ENCODE measurements at places on chromosomes 7 and 10.

DNA sequence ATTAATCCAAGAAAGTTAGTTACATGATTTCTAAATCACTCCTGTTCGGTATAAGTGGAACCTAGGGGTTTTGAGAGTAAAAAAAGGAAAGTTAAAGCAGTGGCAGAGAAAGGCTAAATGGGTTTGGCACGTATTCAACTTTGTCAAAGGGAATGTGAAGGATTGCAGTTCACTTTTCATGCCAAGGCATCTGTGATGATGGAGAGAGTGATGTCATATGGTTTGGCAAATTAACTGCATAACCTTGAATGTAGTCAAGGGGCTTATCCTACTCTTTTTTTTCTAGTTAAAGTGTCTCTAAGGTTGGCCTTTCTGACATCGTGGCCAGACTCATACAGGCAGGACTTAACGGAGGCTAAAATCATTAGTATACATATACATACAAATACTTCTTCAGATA lies 277.8 kb downstream of the EXOC4 start:
- H3K27ac ChIP-seq = no peak overlapping the region
- no peaks in the 10 kb centered on the region for H3K4me1 ChIP-seq
- H3K27me3 ChIP-seq = no peaks in the 10 kb centered on the region
- H3K4me3 ChIP-seq = no peak overlapping the region

DNA sequence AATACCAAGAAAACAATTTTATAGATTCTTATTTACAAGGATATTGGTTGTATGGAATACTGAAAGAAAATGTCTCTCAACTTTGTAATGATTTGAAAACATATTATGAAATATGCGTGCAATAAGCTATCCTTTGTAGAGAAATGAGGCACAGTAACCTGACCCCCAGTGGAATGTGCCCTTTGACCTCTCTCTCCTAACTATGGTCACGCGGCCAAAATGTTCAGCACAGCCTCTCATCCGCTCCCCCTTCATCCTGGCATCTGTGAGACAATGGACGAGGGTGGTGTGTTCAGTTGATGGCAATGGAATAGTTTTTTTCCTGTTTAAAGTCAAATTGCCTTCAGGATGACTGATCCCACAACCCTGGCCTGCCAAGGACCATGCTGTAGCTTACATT lies 13.3 kb downstream of the BEND7 start:
- no peak for DNase-seq
- peaks cover 2% of the 10 kb centered on the region for H3K27me3 ChIP-seq
- no peak overlapping the region for H3K4me3 ChIP-seq
- no peak overlapping the region for H3K27ac ChIP-seq

- no peak for DNase-seq
- H3K4me1 ChIP-seq = no peaks in the 10 kb centered on the region
- peaks cover 2% of the 10 kb centered on the region for H3K27me3 ChIP-seq
- H3K4me3 ChIP-seq = no peak overlapping the region
Measured at GRCh38 chr10:111357859-111358258, 281.0 kb downstream of the ADRA2A start.

DNA sequence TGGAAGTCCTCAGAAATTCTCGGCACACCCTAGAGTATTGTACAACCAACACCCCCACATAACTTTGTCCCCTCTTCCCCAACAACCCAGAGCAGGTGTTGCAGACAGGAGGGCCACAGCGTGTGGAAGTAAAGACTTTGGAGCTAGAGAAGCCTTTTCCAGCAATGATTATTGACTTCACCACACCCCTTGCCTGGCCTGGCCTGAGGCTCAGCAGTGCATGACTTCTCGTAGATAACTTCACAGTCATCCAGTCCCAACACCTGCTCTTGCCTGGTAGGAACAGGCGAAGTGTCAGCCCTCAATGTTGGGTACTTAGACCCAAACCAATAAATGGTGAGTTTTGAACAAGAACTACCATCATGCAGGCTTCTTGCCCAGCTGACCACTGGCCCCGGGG lies 36.7 kb downstream of the GOT1 start:
- H3K36me3 ChIP-seq = peaks cover 8% of the 10 kb centered on the region
- no peak for DNase-seq
- no peak overlapping the region for H3K27ac ChIP-seq
- no peaks in the 10 kb centered on the region for H3K27me3 ChIP-seq

- no peak overlapping the region for H3K4me3 ChIP-seq
- H3K27ac ChIP-seq = no peak overlapping the region
- H3K27me3 ChIP-seq = no peaks in the 10 kb centered on the region
- H3K4me1 ChIP-seq = no peaks in the 10 kb centered on the region
Measured at GRCh38 chr10:116597543-116597942, 6.8 kb downstream of the PNLIPRP1 start.

GRCh38 chr10:7944537-7944936 lies 110.0 kb upstream of the GATA3 start:
- no peak overlapping the region for H3K4me3 ChIP-seq
- peaks cover 23% of the 10 kb centered on the region for H3K4me1 ChIP-seq
- no peak overlapping the region for H3K27ac ChIP-seq
- no peak for DNase-seq

- no peak overlapping the region for H3K27ac ChIP-seq
- no peaks in the 10 kb centered on the region for H3K27me3 ChIP-seq
Measured at GRCh38 chr10:14700546-14700945, 74.2 kb downstream of the FAM107B start.

DNA sequence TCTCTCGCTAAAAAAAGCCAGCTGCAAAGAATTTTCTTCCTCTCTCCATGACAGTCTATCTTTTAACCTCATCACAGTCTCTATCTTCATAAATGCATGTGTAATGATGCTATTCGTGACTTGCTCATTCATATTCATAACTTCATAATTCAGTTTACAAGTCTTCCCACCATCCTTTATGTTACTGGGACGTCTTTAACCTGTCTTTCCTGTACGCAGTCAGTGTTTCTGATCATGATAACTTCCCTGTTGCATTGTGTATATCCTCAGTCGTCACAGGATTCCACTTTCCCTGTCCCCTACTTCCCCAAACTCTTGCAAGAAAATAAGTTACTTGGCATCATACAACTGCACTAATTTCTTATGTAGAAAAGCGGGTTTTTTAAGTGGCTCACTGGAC lies 165.6 kb upstream of the ASAH2 start:
- no peak overlapping the region for H3K27ac ChIP-seq
- H3K36me3 ChIP-seq = peaks cover 10% of the 10 kb centered on the region
- H3K27me3 ChIP-seq = no peaks in the 10 kb centered on the region
- peaks cover 58% of the 10 kb centered on the region for H3K4me1 ChIP-seq
- no peak for DNase-seq

DNA sequence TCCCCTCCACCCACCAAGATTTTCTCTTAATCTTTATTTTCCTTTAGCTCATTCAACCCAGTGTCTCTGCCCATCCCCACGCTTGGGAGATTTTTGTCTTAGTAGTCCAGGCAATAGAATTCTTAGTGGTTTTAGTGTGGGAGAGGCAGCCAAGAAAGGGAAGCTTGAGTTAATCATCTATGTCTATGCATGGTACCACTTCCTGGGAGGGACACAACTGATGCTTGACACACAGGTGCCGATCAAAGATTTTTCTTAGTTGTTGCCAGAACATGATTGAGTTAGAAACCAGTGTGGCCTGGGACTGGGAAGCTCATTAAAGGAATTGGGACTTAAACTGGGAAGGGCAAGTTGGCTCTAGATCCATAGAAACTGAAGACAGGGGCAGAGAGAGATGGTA lies 3.1 kb downstream of the STRA8 start:
- no peak for DNase-seq
- H3K4me1 ChIP-seq = peaks cover 10% of the 10 kb centered on the region
- no peaks in the 10 kb centered on the region for H3K36me3 ChIP-seq
- H3K27me3 ChIP-seq = peaks cover 4% of the 10 kb centered on the region
- H3K4me3 ChIP-seq = peak overlapping the region; percentile 42

DNA sequence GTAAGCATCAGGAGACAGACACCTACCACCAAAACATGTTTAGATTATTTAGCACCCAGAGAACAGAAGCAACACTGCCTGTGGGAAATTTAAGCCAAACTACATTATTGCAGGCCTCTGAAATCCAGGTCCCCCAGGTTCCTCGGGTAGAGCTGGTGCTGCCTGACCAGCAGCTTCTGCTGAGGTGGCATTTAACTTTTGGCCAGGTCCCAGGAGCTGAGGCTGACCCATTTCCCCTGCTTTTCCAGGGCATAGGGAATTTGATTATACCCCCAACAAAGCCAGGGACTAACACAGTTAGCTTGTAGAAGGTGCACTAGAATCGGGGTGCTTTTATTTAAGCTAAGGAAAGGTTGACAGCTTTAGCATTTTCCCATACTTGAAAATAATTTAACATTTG lies 4.7 kb downstream of the LRRC4 start:
- H3K4me1 ChIP-seq = peaks cover 4% of the 10 kb centered on the region
- no peak overlapping the region for H3K27ac ChIP-seq
- H3K36me3 ChIP-seq = peaks cover 12% of the 10 kb centered on the region
- DNase-seq = no peak
- peaks cover 16% of the 10 kb centered on the region for H3K27me3 ChIP-seq
- H3K4me3 ChIP-seq = no peak overlapping the region

GRCh38 chr7:108408296-108408991 lies 47.8 kb downstream of the NRCAM start:
- H3K4me3 ChIP-seq = no peak overlapping the region
- H3K36me3 ChIP-seq = no peaks in the 10 kb centered on the region
- no peaks in the 10 kb centered on the region for H3K27me3 ChIP-seq
- no peak overlapping the region for H3K27ac ChIP-seq
- no peak for DNase-seq

DNA sequence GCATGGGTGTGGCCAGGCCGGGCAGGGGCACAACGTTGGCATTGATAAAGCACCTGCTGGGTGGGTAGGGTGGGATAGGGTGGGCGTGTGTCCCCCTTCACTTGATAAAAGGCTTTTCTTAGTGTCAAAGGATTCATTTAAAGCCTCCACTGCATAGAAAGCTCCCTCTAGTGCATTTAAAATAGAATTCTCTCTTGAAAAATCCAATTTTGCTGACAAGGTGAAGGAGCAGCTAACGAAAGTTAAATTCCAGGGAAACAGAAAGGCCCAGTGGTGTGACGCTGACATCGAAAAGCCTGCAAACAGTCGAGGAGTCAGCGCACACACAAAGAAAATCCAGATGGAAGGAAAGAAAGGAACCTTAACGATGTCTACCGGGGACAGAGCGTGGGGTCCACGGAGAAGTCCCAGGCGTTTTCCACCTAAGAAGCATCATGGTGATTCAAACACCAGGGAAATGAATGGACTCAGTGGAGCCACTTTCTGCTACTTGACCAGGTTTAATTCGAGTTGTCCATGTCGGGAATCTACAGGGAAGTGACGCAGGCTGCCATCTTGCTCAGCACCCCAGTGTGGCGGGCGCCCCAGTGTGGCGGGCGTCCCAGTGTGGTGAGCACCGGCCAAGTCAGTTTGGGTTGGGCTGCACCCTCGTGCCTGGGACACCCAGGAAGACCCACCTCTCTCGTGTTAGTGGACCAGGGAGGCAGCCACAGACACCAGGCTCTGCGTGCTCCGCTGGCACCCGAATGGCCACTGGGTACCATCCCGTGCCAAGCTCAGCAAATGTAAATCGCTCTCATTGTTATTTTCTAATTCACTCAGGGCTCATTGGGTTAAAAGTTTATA lies 217.8 kb downstream of the DNAJB6 start:
- H3K27ac ChIP-seq = no peak overlapping the region
- H3K4me3 ChIP-seq = no peak overlapping the region
- H3K27me3 ChIP-seq = no peaks in the 10 kb centered on the region
- no peak for DNase-seq

- H3K27ac ChIP-seq = no peak overlapping the region
- DNase-seq = no peak
- no peaks in the 10 kb centered on the region for H3K4me1 ChIP-seq
- H3K27me3 ChIP-seq = no peaks in the 10 kb centered on the region
- H3K36me3 ChIP-seq = no peaks in the 10 kb centered on the region
Measured at GRCh38 chr7:66604198-66604597, 24.5 kb upstream of the KCTD7 start.

DNA sequence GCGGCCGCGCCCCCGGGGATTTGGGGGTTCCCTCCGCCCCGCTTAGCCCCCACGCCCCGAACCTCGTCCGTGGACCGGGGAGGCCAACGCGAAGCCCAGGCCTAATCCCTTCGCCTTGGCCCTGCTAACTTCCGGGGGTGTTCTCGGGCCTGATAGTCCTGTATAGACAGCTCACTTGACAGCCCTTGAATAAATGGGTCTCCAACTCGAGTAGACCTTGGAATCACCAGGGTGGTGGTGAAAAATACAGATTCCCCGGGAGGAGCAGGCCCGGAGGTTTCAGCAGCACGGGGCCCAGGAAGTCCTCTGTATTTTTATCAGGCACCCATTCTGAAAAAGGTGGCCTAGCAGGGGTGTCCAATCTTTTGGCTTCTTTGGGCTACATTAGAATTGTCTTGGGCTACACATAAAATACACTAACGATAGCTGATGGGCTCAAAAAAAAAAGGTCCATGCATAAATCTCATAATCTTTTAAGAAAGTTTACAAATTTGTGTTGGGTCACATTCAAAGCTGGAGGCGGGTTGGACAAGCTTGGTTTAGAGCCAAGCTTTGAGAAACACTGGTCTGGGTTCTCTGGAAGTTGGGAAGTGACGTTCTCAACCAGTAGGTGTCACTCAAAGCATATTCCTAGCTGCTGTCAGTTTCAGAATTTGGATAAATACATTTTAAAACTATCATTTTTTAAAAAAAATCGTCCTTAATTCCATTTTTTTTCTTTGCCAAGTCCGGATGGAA lies 221.7 kb downstream of the PHTF2 start:
- peaks cover 47% of the 10 kb centered on the region for H3K27me3 ChIP-seq
- H3K27ac ChIP-seq = no peak overlapping the region
- no peak for DNase-seq
- H3K4me1 ChIP-seq = peaks cover 8% of the 10 kb centered on the region

DNA sequence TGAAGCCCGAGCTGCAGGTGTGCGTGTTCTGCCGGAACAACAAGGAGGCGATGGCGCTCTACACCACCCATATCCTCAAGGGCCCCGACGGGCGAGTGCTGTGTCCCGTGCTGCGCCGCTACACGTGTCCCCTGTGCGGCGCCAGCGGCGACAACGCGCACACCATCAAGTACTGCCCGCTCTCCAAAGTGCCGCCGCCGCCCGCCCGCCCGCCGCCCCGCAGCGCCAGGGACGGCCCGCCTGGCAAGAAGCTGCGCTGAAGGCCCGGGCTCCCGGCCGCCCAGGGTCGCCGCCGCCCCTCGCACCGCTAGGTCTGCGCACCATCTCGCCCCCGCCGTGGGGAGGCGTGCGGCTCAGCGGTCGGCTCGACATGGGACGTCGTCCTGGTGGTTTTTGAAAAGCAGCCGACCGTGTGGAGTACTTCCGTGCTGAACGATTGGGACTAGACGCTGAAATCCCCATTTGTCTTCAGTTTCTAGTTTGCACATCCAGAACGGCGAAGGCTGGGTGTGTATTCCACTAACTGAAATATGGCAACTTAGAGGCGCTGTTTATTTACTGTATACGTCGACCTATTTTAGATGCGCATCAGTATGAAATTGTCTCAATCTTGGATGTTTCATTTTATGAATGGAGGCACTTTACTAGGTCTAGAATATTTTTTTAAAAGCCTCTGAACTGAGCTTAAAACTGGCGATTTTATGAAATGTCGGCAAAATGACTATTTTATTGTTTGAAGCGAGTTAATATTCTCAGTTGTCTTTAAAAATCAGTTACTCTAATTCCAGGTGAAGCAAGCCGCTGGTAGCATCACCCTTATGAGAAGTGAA lies 1.1 kb downstream of the NANOS1 start:
- peaks cover 20% of the 10 kb centered on the region for H3K4me1 ChIP-seq
- H3K36me3 ChIP-seq = peaks cover 27% of the 10 kb centered on the region
- peak overlapping the region; percentile 69 for H3K4me3 ChIP-seq
- peak; percentile 53 for DNase-seq

- peak; percentile 10 for DNase-seq
- H3K27ac ChIP-seq = no peak overlapping the region
- H3K27me3 ChIP-seq = peaks cover 31% of the 10 kb centered on the region
- peaks cover 3% of the 10 kb centered on the region for H3K4me1 ChIP-seq
Measured at GRCh38 chr7:1368682-1369571, 90.3 kb downstream of the MICALL2 start.

Data from T-helper 2 cell treated with Interferon-gamma antibody and Interleukin-4, amounts not matched to agents 5 μg/mL and 100 μg/mL, for 36 hours (primary cell).